ENCODE measurements at places on chromosomes 16 and 17. TPM values are rescaled to one million over a fixed set of nuclear protein-coding genes. Genes with fewer than 3 reads are reported as not detected.

DNA sequence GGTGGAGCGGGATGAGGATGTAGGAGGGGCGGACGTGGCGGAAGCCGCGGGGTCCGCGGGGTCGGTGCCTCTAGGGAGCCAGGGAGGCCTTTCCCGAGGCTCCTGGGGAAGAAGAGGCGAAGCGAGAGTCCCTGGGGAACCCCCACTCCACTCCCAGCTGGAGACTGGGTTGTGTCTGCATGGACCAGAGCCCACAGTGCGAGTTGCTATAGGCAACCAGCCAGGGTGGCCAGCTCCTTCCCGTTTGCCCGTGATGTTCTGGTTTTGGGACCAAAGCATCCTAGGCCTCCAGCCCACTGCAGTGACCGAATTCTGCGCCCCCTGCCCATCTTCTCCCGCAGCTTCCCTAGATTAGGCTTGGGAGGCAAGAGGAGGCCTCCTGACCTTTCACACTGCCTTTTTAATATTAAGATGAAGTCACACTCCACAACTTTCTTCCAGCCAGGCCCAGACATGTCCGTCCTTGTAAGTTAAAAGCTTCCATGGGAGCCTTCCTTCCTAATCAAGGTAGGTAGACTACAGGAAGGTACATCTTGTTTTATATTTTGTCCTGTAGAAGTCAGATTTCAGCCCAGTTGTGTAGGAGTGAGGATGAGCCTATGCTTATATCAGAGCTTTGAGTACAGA lies 469 bp downstream of the AMZ2 start:
- DNase-seq, result no peak

DNA sequence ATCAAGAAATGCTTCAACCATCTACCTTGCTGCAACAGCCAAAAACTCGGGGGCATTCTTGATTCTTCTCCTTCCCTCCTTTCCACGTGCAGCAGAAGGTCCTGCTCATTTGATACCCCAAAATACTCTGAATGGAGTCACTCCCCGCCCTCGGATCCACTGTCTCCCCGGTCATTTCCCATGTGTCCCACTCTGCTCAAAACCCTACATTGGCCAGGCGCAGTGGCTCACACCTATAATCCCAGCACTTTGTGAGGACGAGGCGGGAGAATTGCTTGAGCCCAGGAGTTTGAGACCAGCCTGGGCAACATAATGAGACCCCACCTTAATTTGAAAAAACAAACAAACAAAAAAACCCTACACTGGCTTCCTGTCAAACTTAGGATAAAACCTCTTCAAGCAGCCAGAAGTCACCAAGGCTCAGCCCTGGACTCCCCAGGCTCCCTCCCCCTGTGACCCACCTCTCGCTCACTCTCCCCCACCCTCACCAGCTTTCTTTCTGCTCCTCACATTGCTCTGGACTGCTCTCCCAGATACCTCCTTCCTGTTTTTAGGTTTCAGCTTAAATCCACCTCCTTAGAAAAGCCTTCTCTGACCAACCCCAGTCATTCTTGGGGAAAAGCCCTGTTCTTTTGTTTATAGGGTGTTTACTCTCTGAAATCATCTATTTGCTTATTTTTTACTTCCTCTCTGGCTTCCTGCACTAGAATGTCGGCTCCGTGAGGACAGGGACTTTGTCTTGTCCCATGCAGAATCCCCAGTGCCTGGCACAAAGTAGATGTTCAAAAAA lies 2.8 kb downstream of the SLC13A2 start:
- peak; percentile 28 for DNase-seq

DNA sequence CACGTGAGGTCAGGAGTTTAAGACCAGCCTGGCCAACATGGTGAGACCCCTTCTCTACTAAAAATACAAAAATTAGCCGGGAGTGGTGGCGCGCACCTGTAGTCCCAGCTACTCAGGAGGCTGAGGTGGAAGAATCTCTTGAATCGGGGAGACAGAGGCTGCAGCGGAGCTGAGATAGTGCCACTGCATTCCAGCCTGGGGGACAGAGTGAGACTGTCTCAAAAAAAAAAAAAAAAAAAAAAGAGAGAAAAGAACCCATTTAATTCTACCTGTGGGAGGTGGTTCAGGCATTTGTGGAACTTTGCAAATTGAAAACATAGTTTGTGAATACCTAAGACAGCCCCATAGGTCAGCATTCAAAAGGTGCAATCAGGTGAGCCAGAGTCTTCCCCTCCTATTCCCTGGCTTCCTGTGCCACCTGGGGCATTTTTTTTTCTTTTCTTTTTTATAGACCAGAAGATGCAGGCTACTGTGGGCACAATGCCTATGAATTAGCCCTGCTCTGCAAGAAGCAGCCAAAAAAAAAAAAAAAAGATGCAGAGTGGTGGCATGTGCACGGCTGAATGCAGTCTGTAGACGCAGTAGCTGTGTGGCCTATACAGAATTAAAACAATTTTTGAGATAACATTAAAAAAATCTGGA lies 9.1 kb upstream of the SOCS3 start:
- DNase-seq, result no peak

DNA sequence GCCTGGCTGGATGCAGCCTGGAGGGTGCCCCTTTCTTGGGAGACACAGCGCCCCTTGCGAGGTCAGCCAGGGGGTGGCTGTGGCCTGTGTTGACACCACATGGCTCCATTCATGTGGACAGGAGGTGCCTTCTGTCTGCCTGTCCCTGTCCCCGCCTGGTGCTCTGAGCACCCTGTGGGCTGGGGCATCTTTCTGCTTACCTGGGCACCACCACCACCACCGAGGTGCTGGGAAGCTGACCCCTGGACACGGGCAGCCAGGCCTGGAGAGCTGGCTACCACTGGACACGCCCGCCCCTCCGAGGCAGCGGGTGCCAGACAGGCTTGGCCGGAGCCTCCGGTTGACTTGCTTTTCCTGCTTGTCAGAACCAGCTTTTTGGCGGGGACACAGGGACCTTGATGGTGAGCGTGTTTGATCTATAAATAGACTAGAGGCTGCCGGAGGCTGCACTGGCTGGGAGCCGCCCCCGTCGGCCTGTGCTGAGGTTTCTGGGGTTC lies 121.3 kb upstream of the GSE1 start:
- no peak for DNase-seq

DNA sequence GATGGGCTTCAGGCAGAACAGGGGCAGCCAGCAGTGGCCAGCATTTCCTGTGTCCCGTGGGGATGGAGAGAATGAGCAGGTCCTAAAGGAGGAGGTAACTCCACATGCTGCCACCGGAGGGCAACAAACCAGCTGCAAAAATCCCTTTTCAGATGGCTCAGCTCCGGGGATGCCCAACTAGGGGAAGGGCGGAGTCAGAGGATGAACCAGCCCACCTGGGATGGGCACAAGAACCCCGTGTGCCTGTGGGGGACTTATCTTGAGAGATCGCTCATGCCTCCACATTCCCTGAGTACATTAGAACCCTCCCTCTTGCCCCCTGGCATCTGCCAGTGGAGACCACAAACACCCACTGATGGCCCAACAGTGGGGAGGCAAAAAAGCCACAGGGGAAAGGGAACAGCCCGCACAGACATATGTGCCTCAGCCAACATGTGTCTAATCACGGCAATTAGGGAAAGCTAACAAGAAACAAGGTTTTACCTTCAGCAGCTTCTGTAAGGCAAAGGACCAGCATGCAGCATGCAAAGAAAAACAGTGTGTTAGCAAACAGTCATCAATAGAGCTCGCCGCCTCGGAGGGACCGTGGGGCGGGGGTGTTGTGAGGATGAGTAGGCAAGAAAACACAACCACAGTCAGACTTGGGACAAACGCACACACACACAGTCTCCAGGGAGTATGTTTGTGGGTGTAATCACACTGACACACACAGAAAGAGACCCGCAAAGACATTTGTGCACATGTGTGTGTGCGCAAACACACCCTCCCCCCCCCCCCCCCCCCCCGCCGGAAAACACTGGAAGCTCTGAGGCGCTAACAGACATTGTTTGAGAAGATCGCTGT lies 64.0 kb downstream of the MYO18A start:
- DNase-seq, result no peak

GRCh38 chr17:73663614-73664013 lies 19.4 kb upstream of the SDK2 start:
- DNase-seq, result no peak

ITGB4 gene
- 469 TPM for total RNA-seq

TSPOAP1 gene
- total RNA-seq, result 17.8 TPM

OTOP2 gene
- not detected for total RNA-seq

CACNG5 gene
- not detected for total RNA-seq
